ENCODE measurements at places on chromosomes 2 and 18. TPM values are rescaled to one million over a fixed set of nuclear protein-coding genes. Genes with fewer than 3 reads are reported as not detected.

DNA sequence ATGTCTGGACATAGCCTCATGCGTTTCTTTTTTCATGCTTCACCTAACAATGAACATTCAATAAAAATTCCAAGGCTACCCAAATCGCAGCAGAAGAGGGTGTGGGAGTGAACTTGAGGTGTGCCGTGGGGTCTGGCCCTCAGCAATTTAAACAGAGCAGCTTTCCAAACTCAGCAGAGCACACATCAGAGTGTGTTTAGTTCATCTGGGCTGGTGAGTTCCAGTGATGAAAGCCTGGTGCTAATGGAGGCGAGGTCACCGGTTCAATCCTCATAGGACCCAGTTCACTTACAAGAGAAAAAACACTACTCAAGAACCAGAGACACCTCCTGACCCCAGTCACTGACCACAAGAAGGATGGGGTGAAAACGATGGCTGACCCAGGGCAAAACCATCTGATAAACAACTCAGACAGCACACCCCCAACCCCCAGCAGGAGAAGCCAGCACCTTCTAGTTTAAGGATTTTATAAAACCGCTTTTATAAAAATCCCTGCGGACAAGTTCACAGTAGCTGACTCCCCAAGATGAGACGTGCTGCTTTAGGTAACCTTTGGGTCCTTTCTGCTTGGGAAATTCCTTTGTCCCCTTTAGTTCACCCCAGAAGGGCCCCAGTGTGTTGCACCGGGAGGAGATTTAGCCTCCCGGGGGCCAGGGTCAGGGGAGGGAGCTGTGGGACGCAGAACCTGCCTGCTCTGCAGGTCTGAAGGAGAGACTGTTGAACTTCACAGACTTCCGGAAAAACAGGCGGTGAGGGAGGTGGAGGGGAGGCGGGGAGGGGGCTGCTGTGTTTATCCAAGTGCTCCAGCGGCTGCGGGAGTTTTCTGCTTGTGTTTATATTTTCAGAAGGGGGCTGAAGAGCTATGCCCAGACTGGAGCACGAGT, 152.7 kb upstream of the SOX11 start:
- no peak for DNase-seq

The CACNB4 gene
- 1.3 TPM for total RNA-seq

DNA sequence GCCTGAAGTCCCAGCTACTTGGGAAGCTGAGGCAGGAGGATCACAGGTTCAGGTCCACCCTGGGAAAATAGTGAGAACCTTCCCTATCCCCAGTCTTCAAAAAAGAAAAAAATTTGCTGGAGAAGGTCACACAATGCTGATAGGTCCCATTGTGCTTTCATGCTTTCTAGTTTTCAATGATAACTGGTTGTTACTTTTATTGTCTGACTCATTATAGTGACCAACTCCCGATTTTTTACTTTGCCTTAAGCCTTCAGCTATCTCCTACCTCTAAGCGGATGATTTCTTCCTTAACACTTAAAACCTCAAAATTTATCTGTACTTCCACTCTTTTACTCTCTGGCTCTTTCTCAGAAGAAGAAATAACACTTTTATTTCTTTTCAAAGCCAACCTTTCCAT, 17.3 kb downstream of the MSH2 start:
- no peak for DNase-seq

DNA sequence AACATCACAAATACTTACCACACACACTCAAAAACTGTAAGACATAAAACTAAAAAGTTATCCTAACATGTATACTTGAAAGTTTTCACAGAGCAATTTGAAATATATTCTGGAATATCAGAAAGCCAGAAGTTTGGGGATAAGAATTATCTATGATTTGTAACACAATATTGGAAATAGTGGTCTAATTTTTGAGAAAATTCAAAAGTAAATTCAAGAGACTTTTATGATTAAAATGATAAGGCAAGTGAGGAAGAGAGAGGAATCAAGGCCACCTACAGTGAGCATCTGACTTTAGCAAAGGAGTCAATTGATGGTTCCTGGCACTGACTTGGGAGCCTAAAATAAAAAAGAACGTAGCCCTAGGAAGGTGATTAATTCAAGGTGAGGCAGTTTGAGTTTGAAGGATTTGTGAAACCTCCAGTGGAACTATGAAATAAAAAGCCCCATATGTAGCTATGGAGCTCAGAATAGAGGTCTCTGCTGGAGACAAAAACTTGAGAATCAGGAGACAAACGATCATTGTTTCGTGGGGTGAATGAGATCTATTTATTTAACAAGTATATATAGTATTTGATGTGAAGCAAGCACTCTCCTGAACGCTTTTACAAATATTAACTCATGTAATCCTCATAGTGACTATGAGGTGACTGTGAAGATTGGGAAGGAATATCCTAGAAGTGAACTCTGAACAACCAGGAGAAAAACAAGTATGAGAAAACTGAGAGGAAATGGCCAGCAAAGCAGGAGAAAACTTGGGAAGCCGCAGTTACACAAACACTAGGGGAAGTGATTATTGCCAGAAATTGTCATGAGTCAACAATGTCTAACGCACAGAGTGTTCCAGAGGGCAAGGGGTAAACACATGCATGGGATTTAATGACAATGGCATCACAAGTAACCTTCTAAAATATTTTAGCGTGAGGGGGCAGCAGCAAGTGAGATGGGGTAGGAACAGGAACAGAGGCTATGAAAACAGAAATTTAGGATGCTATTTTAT, 12.8 kb downstream of the TFPI start:
- no peak for DNase-seq

GRCh38 chr2:187372213-187372612, 75.8 kb downstream of the CALCRL start:
- no peak for DNase-seq

DNA sequence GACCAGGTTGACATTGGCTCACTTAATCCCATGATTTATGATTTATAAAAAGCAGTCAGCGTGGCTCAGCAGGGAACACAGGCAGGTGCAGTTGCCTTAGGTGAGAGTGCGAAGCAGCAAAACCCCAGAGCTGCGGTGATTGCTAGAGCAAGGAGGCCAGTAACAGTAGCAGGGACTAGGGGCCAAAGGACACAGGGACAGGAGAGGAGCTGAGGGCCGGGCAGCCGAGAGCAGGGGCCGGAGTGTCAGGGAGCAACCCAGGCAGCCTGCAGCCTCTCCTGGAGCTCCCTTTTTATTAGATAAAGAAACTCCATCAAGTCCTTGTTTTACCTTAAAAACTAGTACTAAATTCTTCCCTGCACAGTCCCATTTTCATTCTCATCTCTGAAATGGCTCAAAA, 4.3 kb downstream of the MC2R start:
- no peak for DNase-seq

GRCh38 chr2:40439473-40439872, 12.4 kb downstream of the SLC8A1 start:
- no peak for DNase-seq

Measured in left colon (tissue), 2 donors.